ENCODE measurements at places on chromosomes 13 and 19.

DNA sequence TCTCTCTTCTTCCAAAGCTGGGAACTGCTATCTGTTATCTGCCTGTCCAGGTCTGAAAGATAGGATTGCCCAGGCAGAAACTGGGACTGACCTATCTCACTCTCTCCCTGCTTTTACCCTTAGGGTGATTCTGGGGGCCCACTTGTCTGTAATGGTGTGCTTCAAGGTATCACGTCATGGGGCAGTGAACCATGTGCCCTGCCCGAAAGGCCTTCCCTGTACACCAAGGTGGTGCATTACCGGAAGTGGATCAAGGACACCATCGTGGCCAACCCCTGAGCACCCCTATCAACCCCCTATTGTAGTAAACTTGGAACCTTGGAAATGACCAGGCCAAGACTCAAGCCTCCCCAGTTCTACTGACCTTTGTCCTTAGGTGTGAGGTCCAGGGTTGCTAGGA is 5.1 kb downstream of the KLK3 start:
- no peak for DNase-seq

DNA sequence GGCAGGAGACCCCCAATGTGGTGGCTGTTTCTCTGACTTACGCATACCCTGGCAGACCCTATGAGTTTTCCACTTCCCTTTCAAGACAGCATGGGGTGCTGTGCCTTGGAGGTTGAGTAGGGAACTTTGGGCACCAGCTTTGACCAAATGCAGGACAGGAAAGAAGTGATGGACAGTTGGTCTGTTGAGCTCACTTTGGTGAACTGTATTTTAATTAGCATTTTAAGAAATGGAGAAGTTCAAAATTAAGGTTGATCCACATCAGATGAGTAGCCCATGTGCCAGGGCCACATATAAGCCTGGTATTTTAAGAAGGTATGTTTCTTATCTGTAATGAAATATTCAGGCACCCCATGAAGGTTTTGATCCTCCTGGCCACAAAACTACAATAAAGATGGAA is 46.1 kb upstream of the RAP2A start:
- no peak for DNase-seq

DNA sequence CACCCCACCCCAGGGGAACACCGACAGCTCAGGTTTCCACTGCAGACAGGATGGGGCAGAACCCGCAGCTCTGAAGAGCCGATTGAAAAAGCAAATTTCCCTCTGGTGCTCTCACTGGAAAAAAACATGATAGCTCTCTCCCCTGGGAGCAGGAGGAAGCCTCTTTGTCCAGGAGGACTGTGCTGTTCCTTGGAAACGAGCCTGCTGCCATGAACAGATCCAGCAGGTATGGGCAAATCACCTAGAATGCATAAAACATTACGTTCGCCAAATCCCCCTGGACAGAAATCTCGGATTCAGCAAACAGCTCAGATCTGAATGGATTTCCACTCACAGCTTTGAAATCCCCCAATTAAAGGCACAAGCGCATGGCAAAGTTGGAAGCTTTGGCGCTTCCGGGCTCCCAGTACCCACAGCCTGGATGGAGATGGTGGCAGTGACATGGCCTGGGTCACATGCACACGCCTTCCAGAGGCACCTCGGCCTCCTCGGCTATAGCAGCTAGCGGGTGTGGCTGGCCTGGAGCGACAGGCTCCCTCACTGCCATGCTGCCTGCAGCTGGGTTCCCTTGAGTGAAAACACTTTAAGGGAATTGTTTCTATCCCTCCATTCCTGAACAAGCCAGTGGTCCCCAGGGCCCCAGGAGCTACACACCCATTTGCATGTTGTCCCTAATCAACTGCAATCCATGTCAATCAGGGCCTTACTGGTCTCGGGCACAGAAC is 59.1 kb downstream of the CEBPG start:
- no peak for DNase-seq

DNA sequence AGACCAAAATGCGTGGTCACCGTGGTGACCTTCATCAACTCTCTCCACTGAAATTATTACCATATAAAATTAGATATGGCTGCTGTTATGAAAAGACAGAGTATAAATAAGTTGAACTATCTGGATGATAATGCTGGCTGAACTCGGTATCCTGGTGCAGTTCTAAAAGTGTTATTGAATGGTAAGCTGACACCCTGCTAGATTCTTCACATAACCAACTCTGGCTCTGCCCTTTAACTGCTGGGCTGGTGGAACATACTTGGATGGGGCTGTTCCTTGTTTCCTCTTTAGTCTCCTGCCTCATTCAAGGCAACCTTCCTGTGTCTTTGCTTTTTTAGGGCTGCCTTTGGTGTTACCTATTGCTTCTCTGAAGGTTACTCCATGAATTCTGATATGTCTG is 106.9 kb downstream of the FGF9 start:
- DNase-seq: no peak

GRCh38 chr13:95508996-95509395 is 43.5 kb upstream of the CLDN10 start:
- DNase-seq: no peak

DNA sequence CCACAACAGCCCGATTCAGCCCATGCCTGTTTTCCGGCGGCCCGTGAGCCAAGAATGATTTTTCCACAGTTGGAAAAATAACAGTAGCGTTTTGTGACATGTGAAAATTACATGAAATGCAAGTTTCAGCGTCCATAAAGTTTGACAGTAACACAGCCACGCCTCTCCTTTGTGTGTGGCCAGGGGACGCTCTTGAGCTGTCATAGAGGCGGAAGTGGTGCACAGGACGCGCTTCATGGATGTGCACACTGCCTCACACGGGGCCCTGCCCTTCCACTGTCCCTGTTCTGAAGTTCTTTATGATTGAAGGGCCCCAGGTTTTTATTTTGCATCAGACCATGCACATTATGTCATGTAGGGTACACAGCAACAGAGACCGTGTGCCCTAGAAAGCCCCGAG is 12.4 kb upstream of the ELAVL1 start:
- peak; percentile 75 for DNase-seq

DNA sequence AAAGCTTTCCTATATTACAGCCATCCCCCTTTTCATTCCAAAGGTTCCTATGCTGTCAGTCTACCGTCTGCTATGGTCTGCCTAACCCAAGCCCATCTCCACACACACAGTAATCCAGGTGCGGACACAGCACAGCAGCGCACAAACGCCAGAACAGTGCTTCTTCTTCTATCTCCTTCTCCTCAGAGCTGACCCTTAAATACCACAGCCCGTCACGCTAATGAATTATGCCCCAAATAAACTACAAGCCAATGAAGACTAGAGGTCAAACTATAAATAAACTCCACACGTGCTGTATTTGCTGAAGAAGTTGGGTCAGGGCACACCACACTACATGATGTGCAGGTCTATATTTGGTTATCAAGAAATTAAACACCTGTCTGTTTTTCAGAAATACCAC is 71.8 kb downstream of the TBC1D4 start:
- DNase-seq: no peak

GRCh38 chr13:40384976-40385857 is 281.2 kb downstream of the FOXO1 start:
- DNase-seq: no peak

- DNase-seq: no peak
These were observed 350.1 kb downstream of the FOXO1 start for GRCh38 chr13:40316301-40316700.

- DNase-seq: no peak
These were observed 261.1 kb downstream of the TBC1D4 start for GRCh38 chr13:75220861-75221260.

GRCh38 chr19:8388612-8388958 is 1.6 kb upstream of the RAB11B start:
- DNase-seq: no peak

GRCh38 chr13:79295906-79296706 is 109.9 kb downstream of the RBM26 start:
- DNase-seq: no peak

DNA sequence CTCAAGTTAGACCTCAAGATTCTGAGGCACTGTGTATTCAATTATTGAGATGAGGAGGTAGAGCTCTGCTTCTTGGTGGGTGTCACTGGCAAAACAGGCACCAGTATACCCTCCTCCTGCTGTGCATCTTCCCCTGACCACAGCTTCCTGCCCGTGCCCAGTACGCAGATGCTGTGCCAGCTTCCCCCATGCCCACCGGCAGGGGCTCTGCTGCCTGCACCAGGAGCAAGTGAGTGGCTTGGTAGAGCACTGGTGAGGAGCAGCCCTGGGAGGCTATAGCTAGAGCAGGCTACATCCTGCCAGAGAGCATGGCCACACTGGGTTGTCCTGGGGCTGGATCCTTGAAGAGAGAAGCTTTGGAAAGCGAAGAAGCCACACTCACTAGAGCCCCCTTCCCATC is 21.0 kb upstream of the RNF17 start:
- no peak for DNase-seq

GRCh38 chr19:48493718-48494401 is 17.8 kb downstream of the LMTK3 start:
- no peak for DNase-seq

DNA sequence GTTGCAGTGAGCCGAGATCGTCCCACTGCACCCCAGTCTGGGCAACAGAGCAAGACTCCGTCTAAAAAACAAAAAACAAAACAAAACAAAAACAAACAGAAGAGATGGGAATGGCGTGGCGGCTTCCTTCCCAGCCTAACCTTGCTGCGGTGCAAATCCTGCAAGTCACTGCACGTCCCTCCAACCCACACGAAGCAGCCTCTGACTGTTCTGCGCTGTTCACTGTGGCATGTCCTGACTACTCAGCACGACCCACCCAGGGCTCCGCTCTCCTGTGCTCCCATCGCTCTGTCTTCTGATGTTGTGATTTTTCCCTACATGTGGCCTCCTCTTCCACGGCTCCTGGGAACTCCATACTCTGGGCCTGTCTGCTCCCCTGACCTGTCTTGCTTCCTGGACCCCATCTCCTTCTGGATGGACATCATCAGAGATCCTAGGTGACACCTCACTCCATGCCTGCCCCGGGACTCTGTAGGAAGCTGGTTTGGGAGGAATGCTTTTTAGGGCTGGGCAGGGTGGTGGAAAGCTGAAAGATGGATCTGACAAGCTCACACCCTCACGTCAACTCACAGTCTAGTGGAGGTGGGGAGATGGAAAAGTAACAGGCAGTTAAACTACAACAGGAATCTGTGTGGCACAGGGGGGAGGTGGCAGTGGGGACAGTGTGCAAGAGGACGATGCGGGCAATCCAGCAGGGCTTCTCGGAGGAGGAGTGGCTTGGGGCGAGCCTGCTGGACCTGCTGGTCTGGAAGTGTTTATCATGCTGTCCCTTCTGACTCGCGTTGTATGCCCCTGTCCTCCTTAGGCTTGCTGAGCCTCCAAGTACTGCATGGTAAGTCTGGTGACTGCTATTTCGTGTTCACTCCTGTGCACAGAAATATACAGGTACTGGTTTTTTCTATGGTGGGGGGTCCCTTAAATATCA is 18.8 kb downstream of the ZSCAN5A start:
- DNase-seq: no peak

- DNase-seq: no peak
These were observed 548.5 kb downstream of the SLITRK1 start for GRCh38 chr13:83333614-83334388.

DNA sequence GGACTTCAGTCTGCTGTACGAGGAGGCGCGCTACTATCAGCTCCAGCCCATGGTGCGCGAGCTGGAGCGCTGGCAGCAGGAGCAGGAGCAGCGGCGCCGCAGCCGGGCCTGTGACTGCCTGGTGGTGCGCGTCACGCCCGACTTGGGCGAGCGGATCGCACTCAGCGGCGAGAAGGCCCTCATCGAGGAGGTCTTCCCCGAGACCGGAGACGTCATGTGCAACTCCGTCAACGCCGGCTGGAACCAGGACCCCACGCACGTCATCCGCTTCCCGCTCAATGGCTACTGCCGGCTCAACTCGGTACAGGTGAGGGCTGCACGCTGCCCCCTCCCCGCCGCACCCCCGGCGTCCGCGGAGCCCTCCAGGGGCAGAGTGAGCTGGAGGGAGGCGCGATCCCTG is 14.6 kb downstream of the KCTD15 start:
- no peak for DNase-seq

GRCh38 chr19:18380843-18381242 is 5.1 kb upstream of the GDF15 start:
- no peak for DNase-seq

- DNase-seq: peak; percentile 55
These were observed 2.2 kb downstream of the FLT3LG start for GRCh38 chr19:49475995-49476880.

DNA sequence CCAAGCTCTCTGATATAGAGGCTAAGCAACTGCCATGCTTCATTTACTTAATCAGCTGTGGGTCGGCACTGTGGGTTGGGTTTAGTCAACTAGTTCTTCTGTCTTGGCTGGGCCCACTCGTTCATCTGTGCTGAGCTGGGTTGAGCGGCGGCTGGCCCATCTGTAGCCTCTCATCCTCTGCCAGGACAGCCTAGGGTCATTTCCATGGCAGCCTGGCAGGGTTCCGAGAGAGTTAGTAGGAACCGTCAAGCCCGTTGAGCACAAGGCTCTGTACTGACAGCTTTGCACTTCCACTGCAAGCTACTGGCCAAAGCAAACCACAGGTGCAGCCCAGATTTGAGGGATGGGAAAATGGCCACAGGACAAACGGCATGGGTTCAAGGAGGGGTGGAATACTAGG is 6.6 kb upstream of the ZNF835 start:
- DNase-seq: no peak

DNA sequence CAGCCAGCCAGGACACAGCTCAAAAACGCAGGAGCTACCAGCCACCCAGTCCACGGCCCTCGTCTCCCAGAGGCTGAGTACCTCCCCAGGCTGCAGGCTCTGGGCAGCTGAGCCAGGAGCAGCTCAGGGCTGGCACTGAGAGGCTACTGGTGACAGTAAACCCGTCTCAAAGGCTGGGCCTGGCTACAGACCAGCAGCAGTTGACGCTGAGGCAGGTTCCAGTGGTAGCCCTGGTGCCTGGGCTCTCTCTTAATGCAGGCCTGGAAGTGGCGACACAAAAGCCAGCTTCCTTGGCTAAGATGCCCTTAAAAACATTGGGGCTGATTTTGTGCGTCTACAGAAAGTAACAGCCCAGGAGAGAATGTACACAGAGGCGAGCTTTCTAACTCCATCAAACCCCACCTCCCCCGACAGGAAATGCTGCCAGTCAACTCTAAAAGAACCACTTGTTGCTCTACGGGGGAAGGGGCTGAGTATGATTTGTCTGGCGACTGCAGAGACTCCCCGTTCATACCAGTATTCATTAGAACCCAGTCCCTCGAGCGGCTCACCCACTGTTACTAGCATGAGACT is 126.3 kb downstream of the STK24 start:
- DNase-seq: no peak

DNA sequence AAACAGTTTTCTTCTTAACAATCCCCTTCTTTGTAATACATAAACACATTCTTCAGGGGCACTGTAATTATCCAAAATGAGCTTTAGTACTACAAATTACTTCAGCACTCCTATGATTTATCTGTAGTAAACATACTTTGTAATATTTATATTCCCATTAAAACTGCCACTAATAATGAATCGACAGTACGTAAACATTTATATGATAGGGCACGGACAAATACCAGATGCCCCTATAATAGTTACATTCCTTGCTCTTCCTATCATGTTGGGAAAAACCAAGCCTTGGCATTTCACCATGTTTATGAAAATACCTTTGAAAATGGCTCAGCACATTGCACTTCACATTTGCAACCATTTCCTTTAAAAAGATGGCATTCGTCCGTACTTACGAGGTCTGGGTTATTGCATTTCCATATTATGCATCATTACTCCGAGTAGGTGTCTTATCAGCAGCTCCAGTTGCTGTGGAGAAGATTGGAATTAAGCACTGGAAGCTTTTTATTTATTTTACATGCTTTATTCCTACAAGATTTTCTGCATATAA is 1043.4 kb downstream of the DIAPH3 start:
- no peak for DNase-seq

- peak; percentile 72 for DNase-seq
These were observed 1.2 kb downstream of the KL start for GRCh38 chr13:33017323-33017929.

GRCh38 chr13:25192936-25193335 is 20.8 kb upstream of the AMER2 start:
- no peak for DNase-seq
